Stimulated activated CD4-positive, alpha-beta T cell treated with anti-CD3 and anti-CD28 coated beads, Interleukin-1b, Interleukin-23, amount 100 ng/mL, for 1 hour (primary cell): ENCODE measurements at places on chromosomes 7 and 10.

DNA sequence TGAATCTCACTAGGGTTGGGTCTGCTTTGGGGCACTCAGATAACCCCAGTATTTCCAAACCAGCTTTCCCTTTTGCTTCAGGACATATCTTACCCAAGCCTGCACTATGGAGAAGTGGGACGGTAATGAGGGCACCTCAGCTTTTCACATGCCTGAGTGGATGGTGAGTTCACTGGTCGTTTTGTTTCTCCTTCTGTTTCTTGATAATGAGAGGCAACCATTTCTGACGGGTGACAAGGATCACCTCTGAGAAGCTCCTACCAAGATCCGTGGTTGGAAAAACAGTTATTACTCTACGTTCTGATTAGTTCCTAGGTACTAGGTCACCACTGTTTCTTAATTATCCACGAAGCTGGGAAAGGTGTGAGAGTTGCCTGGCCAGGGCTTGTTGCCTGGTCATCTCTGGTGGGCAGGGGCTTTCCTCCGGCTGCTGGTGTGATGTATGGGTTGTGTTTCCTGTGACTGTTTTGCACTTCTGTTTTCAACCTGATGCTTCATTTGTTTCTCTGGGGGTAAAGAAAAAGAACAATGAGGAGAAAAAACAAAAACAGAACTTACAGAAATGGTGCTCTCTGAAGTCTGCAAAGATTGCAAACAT lies 65.7 kb upstream of the STRIP2 start:
- no peak for DNase-seq

DNA sequence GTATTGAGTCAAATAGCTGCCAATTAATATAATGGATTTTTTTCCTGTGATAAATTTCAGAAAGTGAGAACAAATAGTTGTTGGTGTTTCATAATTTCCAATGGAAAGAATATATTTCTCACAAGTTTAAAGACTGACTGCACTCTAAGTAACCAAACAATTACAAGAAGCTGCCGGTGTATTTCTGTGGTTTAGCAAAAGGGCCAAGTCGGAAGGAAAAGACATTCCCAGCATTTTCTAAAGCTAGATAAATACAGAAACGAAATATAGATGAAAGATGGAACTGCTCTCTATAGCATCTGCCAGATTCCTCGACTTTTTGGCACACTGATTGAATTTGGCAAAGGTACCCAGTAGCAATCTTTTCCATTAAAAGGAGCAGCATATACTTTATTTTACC lies 92.7 kb upstream of the MKX start:
- no peak for DNase-seq

DNA sequence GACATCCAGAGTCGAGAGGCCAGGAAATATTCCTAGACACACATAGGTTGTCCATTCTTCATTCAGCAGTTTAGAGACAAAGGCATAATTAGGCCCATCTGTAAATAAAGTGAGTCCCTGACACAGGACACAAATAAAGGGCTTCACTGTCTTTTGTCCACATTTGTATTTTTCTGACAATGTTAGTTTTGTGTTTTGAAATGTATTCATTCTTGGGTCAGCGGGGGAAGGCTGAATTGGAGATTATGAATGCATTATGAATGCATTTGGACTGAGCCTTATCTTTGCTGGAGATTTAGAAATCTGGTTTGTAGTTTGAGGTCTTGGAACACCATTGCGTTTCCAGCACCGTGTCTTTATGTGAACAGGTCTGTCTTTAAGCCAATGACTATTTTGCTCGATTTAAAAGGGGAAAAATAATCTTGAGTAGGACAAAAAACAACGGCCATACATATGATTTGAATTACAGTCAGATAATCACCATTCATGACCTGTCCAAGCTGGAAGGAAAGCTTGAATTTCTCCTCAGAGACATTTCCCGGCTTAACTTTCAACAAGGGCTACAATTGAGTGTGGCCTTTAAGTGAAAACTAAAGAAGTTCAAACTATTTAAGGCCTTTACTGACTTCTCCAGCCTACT lies 334.8 kb downstream of the WDR11 start:
- DNase-seq = no peak

GRCh38 chr10:51159841-51160240 lies 85.6 kb downstream of the PRKG1 start:
- DNase-seq = no peak

- DNase-seq = no peak
Observed at GRCh38 chr7:108028111-108028510, 25.1 kb upstream of the LAMB1 start.

GRCh38 chr10:132224343-132225072 lies 37.8 kb downstream of the DPYSL4 start:
- no peak for DNase-seq

GRCh38 chr7:157634401-157635147 lies 297.8 kb downstream of the DNAJB6 start:
- no peak for DNase-seq
